Stimulated activated naive CD4-positive, alpha-beta T cell (primary cell): ENCODE measurements at places on chromosomes 12 and 14.

- no peak for DNase-seq
Observed at GRCh38 chr14:96261772-96262655, 6.0 kb downstream of the BDKRB1 start.

- DNase-seq, result no peak
Observed at GRCh38 chr12:119068129-119068856, 87.0 kb downstream of the SRRM4 start.

- no peak for DNase-seq
Observed at GRCh38 chr12:69534389-69534822, 50.9 kb upstream of the CCT2 start.

DNA sequence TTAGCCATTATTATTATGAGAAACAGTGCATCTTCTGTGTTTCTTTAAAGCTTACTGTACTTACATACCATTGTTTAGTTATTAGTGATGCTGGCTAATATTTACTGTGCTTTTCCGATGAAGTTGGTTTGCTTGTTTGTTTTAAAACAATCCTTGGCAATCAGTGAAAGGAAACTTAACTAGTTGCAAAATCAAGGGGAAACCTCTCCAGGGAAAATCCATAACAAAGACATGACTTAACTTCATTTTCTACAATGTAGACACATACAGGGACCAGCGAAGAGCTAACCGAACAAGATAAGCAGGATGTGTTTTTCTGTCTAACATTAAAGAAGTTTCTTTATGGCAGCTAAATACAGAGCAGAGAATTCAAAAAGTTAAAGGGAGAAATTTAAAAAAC, 102.5 kb upstream of the PARP11 start:
- DNase-seq, result no peak

DNA sequence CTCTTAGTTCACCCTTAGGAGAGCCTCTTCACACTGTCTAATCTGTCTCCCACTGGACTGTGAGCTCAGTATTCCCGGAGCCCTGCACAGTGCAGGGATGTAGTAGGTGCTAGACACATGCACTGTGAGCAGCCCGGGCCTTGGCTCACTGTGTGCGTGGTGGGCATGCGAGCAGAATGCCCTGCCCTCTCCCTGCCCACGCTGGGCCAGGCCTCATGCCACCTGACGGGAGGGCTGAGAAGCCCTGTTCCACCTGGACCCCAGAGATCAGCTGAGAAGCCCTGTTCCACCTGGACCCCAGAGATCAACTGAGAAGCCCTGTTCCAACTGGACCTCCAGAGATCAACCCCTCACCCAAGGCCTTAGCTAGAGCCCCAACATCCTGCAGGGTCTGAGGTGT, 10.9 kb downstream of the RPS6KL1 start:
- DNase-seq, result no peak

DNA sequence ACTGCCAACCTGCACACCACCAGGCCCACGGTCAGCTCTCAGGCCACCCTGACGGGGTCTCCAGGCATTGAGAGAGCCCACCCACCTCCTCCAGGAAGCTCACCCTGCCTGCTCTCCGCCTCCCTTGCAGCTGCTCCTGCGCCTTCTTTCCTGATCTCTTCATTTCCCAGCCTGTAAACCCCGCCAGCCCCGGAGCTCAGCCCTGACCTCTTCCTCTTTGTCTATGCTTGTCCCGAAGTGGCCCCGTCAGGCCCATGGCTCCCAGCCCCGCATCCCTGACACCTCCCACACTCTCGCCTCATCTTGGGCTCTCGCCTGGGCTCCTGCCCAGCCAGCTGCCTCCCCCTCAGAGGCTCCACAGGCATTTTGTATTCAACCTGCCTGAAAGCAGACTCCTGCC, 139.3 kb downstream of the CALM1 start:
- no peak for DNase-seq

- DNase-seq, result no peak
Observed at GRCh38 chr14:75121552-75121951, 5.3 kb downstream of the NEK9 start.

- DNase-seq, result no peak
Observed at GRCh38 chr12:107906707-107907106, 132.2 kb downstream of the ASCL4 start.

DNA sequence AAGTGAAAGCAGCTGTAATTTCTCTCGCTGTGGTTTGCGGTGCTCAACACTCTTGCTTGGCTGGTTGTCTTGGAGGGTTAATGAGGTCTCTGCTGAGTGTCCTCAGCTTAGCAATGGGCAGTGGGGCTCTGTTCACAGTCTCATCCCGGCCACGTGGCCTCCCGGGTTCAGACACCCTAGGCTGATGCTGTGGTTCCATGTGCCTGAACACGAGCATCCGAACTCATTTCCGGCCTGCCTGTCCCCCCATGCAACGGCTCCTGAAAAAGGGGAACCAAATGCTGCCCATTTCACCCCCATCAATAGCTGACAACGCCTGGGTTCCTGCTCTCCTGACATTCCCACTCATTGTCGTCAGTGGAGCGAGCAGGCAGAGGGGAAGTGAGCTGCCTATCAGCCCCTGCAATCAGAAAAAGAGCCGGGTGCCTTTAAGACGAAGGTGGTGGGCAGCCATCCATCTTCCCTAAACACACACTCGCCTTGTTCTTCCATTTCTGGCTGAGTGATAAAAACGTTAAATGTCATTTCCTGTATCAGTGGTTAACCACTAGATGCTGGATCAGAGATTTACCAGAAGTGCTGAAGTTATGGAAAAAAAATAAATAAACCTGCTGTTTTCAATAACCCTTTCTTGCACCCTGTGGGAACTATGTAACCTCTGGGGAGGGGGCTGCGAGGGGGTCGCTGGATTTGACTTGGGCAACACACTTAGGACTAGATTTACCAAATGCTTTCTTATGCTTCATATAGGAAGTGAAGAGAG, 60.3 kb upstream of the BCL2L14 start:
- DNase-seq, result peak; percentile 80

DNA sequence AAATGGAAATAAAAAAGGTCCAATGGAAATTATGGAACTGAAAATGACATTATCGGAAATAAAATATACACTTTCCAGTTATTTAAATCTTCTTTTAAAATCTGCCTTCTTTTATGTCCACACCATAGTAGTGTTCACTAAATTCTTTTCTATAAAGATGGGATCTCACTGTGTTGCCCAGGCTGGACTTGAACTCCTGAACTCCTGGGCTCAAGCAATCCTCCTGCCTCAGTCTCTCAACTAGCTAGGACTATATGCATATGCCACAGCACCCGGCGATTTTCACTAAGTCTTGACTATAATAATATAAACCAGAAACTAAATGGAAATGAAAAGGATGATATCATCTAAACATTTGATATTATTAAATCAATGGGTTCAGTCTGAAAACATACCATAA, 188.4 kb downstream of the MED13L start:
- no peak for DNase-seq

- DNase-seq, result no peak
Observed at GRCh38 chr12:92332552-92332951, 186.9 kb upstream of the BTG1 start.

DNA sequence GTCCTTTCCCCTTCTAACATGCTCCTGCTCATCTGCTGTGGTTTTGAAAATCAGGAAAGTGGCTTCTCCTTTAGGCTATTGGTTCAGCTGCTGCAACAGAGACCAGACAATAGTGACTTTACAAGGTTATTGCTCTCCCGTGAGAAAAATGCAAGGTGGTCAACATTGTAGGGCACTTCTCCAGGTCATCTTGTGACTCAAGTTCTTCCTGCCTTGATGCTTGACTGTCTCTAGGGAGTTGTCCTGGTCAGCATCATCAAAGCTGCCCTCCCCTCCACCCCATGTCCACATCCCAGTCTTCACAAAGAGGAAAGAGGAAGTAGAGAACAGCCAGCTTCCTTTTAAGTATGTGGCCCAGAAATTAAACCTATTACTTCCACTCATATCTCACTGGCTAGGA, 3.9 kb upstream of the TMEM63C start:
- no peak for DNase-seq

GRCh38 chr12:69161829-69162228, 77.5 kb upstream of the CPSF6 start:
- peak; percentile 2 for DNase-seq

- no peak for DNase-seq
Observed at GRCh38 chr12:89490922-89491321, 33.7 kb downstream of the GALNT4 start.

GRCh38 chr12:82176761-82177490, 181.3 kb downstream of the CCDC59 start:
- DNase-seq, result no peak

- DNase-seq, result no peak
Observed at GRCh38 chr12:58459191-58459590, 461.1 kb downstream of the LRIG3 start.

GRCh38 chr12:75489187-75489586, 8.6 kb downstream of the GLIPR1 start:
- DNase-seq, result no peak

DNA sequence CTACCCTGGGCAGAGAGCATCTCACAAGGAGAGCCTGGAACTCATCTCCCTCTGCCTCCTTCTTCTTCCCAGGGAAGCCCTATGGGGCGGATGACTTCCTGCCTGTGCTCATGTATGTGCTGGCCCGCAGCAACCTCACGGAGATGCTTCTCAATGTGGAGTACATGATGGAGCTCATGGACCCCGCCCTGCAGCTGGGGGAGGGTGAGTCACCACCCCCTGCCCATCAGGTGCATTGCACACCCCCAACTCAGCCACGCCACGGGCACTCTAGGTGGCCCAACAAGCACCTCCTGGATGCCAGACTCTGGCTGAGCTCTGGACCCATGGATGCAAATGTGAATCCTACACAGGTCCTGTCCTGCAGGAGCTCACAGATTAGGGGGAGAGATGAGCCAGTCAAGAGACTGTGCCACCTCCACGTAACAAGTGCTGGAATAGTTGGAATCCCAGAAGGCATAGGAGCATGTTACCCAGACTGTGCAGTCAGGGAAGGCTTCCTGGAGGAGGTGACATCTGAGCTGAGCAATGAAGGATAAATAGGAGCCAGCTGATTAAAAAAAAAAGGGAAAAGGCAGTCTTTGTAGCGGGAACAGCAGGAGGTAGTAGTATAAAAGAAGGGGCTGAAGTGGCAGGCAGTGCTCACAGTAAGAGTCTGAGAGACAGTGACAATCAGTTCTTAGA, 71.9 kb downstream of the LGMN start:
- DNase-seq, result no peak

GRCh38 chr14:95106971-95107370, 50.4 kb downstream of the DICER1 start:
- DNase-seq, result no peak

- DNase-seq, result no peak
Observed at GRCh38 chr14:59147007-59147406, 41.5 kb upstream of the DAAM1 start.

DNA sequence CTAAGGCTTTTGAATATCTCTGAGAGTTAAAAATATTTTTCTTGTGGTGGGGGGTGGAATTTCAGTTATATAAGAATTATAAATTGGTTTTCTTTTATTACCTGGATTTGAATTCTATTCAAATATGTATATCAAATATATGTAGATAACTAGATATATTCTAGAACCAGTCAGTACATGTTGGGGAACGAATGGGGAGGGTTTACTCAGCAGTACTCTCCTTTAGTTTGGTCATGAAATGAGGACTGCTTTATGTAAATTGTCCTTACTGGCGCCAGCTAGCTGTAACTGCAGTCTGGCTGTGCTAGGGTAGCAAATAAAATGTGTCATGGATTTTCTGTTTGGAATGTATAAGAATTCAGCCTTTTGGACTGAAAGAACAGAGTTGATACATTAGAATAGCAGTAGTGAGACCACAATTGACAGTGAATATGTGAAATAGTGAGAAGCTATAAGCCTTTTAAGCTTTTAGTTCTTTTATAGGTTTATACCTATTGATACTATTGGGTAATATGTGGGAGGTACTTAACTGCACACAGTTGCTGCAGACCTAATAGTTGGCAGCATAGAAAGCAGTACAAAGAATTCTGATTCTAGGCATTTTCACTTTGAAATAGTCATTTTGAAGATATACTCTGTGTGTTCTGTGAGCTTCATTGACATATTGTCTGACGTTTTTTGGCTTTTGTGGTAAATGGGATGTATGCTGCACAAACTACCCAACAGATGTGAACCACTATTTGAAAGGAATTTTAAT, 29.0 kb downstream of the ATF7IP start:
- DNase-seq, result peak; percentile 69

GRCh38 chr12:3809357-3810015, 56.6 kb upstream of the CRACR2A start:
- DNase-seq, result no peak

DNA sequence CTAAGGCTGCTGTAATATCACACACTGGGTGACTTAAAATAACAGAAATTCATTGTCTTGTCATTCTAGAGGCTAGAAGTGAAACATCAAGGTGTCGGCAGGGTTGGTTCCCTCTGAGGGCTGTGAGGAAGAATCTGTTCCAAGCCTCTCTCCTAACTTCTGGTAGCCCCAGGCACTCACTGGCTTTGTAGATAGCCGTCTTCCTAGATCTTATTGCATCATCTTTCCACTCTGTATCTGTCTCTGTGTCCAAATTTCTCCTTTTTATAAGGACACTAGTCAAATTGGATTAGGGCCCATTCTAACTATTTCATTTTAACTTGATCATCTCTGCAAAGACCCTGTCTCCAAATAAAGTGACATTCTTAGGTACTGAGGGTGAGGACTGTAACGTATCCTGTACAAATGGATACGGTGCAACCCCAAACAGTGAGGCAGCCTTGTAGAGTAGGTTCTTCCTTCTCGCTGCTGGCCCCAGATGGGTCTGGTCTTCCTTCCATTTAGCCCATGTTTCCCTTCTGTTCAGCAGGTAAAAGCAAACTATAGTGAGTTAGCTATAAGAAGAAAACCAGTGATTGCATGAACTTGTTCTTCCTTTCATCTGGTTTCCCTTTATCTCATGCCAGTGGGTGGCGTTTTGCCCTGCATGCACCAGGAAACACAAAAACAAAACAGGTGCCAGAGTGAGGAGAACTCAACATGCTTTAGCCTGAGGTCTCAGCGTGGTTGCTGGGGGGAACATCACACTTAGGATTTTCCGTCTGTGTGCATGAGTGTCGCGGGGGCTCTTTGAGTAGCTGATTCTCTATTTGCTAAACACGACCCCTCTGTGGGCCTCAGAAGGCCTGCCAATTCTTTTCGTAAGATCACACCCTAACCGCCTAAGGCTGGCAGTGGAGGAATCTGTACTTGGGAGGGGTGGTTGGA, 19.5 kb downstream of the TTC9 start:
- DNase-seq, result peak; percentile 72

DNA sequence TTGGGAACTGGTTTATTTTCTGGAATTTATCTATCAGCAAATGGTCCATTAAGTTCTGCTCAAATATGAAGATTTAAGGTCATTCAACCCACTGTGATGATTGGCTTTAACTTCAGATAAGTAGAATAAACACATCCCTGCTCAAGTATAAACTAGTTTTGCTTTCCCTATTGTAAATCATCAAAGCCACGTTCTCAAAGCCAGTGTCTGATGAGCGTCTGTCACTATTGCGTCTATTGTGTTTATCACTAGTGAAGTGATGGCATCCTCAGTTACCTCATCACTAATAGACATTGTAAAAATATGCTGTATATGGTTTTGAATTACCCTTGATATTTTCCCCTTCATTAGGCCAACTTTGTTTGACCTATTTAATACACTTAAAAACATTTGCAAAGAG, 351.3 kb downstream of the BCAT1 start:
- no peak for DNase-seq

- DNase-seq, result peak; percentile 82
Observed at GRCh38 chr12:95942524-95943329, at the start of gene CCDC38. TSS of gene CCDC38 (minus strand) at chr12:95942614. CDS start at chr12:95936509, 6,105 bp downstream.
